H7 (cell line): ENCODE measurements at places on chromosomes 12 and 14. TPM values are rescaled to one million over a fixed set of nuclear protein-coding genes. Genes with fewer than 3 reads are reported as not detected.

RNASE7 gene
- total RNA-seq, result not detected in 2 replicates

GPR135 gene
- total RNA-seq, result 0.59 and 0.67 TPM in 2 replicates

TAS2R31 gene
- 0.48 and 0.55 TPM in 2 replicates for total RNA-seq

ASIC1 gene
- 0.81 and 1.2 TPM in 2 replicates for total RNA-seq

DNA sequence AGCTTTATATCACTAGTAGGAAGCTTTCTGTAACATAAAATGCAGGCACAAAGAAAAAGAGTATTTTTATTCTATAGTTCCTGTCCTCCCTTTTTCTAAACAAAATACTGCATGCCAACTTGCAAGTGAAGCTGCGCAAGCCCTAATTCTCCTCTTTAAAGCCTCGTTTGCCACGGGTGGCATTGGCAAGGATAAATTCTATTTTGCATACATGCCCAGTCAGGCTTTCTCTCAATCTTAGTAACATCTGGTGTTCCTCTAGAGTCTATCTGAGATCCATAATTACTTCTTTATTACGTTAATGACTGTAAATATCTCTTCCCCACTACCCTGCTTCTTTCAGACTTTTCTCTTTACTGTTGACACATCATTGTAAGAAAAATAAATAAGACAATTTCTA is 97.1 kb upstream of the DAAM1 start:
- no peak for DNase-seq

GRCh38 chr14:60095781-60096450 is 4.2 kb downstream of the PCNX4 start:
- DNase-seq, result no peak

- no peak for DNase-seq
Measured at GRCh38 chr14:58824106-58824505, 186.3 kb downstream of the DACT1 start.

DNA sequence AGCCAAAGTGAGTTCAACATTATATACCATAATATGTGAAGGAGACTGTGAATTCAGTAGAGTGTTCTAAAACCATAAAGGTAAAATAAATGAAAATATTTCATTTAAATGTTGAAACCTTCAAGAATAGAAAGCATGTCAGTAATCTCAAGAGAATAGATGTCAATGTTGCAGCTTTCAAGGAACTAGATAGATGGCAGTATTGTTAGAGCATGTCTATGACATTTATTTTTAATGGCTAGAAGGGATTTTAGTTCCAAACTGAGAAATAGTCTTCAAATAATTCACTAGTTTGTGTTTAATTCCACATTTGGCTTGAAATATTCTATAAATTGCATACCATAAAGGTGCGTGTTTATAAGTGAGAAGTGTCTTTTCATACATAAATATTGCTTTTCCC is 326.5 kb downstream of the FLRT2 start:
- DNase-seq, result no peak

- no peak for DNase-seq
Measured at GRCh38 chr12:88235183-88235833, 93.2 kb downstream of the TMTC3 start.

DNA sequence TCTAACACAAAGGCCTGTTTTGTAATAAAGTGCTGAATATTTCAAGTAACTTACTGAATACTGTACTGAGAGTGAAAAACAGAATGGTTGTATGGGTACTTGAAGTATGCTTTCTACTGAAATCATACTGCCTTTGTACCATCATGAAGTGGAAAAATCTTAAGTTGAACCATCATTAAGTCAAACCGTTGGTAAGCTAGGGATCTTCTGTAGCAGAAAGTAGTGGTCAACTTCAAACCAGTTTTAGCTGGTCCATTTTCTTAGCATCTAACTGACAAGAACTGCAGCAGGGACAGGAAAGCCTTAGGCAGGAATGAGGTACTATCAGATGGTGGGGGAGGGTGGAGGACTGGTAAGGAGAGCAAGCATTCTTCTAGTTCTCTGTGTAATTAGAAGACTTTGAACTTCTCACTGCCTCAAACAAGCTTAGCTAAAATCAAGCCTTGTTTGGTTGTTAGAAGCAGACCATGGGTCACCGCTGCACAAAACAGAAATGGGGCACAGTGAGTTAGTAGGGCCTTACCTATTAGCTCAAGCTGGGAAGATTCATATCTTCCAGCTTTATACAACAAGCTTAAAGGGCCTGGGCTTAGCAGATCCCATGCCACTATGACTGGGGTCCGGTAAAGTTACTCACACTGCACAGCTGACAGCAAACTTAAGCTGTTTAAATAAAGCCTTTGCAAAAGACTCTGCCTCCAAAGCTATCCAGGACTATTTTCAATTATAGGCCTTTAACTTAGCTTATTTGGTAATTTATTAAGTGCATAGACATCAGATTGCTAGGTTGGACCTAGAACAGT is 73.8 kb downstream of the ACADS start:
- no peak for DNase-seq

DNA sequence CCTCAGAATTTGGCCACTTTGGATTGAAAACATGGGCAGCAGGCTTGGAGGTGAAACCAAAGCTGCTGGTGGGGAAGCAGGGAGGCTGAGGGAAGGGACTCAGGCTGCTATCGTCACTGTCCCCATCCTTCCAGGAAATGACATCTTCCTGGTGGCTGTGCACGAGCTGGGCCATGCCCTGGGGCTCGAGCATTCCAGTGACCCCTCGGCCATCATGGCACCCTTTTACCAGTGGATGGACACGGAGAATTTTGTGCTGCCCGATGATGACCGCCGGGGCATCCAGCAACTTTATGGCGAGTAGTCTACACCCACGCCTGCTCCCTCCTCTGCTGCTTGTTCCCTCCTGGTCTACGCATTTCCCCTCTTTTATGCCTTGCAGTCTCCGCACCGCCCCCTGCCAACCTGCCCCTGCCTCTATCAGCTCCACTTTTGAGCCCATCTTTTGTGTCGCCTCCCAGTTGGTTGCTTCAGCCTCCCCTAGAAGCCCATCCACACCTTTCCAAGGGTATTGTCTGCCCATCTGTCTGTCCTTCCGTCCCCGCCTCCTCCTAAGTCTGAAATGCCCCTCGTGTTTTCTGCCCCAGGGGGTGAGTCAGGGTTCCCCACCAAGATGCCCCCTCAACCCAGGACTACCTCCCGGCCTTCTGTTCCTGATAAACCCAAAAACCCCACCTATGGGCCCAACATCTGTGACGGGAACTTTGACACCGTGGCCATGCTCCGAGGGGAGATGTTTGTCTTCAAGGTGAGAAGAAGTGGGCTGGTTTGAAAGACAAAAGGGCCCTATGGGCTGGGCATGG is 6.9 kb downstream of the MMP14 start:
- no peak for DNase-seq

DNA sequence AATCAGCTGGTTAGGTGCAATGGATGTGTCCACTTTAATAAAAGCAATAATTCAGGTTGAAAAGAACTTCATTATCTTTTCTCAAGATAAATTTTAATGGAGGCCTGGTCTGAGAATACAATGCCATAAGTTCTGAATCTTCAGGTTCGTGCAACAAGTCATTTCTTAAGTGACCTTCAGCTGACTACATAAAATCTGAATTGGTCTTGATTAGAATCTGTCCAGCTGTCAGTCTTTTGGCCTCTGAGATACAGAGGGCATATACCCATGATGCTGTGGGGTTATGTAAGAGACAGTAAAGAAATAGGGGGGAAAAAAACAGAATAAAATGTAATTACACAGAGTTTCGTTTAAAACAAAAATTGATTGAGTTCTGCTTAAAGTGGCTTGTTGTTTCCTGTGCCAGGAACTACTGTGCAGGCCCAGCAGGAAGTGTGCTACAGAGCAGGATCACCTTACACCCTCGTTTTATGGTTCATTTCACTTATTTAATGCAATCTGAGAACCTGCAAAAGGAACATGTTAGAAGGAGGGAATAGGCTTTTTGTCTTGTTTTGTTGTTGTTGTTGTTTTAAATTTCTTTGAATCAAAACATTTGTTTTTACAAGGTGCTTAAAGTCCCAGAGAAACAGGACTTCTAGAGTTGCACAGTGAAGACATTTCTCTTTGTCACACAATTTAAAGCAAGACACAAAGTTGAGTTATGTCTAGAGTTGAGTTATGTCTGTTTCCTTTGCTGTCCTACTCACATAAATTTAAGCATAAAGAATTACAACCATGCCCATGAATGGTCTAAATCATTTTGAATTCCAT is 64.2 kb downstream of the LGR5 start:
- no peak for DNase-seq

DNA sequence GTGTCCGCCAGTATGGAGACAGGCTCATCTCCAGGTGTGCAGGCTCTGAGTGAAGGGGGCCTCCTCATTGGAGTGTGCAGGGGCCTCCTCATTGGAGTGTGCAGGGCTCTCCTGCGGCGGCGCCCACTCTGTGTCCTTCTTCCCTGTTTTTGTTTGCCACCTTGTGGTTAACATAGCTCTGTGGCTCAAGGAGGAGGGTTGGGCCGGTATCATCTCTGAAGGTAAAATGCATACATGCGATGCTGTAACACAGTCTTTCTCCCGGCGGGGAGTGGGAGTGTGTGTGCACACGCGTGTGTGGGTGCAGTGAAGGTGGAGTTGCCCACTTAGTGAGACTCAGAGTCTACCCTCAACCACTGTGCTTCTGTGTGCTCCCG is 429.4 kb downstream of the ZFP36L1 start:
- DNase-seq, result peak; percentile 66

- DNase-seq, result no peak
Measured at GRCh38 chr14:51704545-51704944, 52.8 kb downstream of the FRMD6 start.

- DNase-seq, result peak; percentile 76
Measured at GRCh38 chr14:31934767-31935266, 142.3 kb upstream of the ARHGAP5 start.

DNA sequence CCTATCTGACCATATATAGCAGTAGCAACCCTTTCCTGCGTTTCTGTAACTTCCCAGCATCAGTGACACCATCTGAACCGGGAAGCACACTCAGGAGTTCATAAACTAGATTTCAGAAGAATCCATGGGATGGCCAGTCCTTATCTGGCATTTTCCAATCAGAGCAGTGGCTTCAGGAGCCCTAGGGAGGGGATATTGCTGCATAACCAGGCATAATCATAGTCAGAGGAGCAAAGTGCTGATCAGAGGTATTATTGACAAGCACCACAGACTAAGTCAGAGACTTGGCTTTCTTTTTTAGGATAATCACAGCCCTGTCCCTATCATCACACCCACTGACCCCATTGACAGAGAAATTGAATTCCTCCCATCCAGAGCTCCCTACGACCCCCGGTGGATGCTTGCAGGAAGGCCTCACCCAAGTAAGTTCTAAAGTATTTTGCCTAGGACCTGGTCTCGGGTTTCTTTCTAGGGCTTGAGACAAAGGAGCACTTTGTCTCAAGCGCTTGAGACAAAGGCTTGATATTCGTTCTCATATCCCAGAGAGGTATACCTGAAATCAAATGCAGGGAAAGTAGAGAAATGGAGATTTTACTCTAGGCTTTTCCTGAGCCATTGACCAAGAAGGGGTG is 55.1 kb downstream of the FOXN4 start:
- no peak for DNase-seq

DNA sequence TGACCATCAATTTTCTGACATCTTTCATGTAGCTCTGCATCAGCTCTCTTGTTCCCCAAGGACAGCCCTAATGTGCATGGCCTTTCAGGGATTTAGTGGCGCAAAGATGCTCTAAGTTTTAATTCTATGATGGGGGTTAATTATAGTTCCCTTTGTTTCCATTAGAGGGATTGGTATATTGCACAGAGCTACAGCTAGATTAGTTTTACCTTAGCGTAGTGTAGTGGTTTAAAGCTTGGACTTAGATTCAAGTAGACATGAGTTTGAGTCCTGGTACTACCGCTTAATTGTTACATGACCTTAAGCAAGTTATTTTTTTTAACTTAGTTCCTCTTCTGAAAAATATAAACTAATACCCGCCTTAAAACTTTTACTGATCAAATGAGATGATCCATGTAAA is 247.8 kb upstream of the KRR1 start:
- DNase-seq, result no peak
